Naive thymus-derived CD4-positive, alpha-beta T cell (primary cell): ENCODE measurements at places on chromosomes 4 and X. TPM values are rescaled to one million over a fixed set of nuclear protein-coding genes. Genes with fewer than 3 reads are reported as not detected.

- DNase-seq = no peak
Observed at GRCh38 chrX:16140448-16140847, 17.1 kb downstream of the GRPR start.

The BMPR1B gene
- 0.14 TPM for total RNA-seq

The SLC2A9 gene
- total RNA-seq = 9.6 TPM

DNA sequence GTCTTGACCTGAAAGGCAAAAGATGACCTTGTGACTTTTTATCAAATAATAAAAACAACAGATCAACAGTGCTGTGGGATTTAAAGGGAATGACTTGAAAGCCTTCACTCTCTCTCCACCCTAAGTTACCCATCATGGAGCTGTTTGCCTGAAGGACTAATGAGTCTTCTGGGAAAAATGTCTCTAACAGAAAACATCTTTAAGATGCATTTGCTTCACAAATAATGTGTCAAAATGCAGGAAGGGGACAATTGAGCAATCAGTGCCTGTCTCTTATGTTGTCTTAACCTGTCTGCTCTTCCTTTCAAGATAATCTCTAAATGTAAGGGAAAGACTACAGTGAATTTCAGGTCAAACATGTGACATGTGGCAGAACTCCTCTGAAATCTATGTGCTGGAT, 766.6 kb downstream of the PDHA2 start:
- no peak for DNase-seq

GRCh38 chr4:155632310-155632840, 34.3 kb upstream of the GUCY1A1 start:
- no peak for DNase-seq

The MAGED1 gene
- 37.9 and 41.9 TPM in 2 replicates for total RNA-seq

The MGARP gene
- total RNA-seq = not detected

DNA sequence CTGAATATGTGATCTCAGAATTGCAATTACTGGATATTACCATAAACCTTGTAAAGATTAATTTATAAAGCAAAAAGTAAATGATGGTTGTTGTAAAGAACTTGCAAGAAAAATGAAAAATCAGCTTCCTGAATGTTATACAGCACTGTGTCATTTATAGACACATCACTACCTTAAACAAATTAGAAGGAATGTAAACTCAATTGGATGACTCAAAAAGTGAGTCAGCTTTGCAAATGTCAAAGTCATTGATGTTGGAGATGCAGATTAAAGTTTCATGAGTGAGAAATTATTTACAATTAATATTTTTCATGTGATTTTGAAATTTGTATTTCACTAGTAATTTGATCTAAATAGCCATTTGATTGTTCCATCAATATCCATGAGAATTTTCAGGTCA, 193.2 kb downstream of the RAPGEF2 start:
- DNase-seq = no peak

GRCh38 chr4:99356992-99357391, 4.4 kb upstream of the ADH1C start:
- DNase-seq = no peak

The ZIC3 gene
- not detected for total RNA-seq

DNA sequence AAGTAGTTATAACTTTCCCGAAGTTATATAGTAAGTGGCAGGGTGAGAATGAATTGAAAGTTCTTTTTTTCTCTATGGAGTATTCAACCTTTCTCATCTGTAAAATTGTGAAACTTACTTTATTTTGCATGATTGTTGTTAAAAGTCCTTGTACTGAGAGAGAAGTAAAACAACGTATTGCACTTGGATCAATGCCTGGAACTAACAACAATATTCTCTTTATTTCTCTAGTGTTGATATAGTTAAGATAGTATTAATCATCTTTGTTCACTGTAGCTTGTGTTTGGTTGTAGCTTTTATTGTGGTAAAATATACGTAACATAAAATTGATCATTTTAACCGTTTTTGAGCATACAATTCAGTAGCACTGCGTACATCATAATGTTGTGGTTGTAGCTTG, 48.7 kb downstream of the STIM2 start:
- DNase-seq = no peak

GRCh38 chrX:113305496-113305895, 464.9 kb upstream of the AMOT start:
- DNase-seq = no peak

GRCh38 chr4:139481465-139481864, 27.5 kb downstream of the RAB33B start:
- no peak for DNase-seq

The LDB2 gene
- not detected in 2 replicates for total RNA-seq

- no peak for DNase-seq
Observed at GRCh38 chr4:176579226-176579625, 213.5 kb downstream of the VEGFC start.

The SUPT20HL1 gene
- not detected for total RNA-seq

- peak; percentile 2 for DNase-seq
Observed at GRCh38 chr4:73446336-73446938, 10.4 kb downstream of the AFP start.

The FAAH2 gene
- total RNA-seq = 12.6 TPM

The STBD1 gene
- total RNA-seq = 0.62 TPM

DNA sequence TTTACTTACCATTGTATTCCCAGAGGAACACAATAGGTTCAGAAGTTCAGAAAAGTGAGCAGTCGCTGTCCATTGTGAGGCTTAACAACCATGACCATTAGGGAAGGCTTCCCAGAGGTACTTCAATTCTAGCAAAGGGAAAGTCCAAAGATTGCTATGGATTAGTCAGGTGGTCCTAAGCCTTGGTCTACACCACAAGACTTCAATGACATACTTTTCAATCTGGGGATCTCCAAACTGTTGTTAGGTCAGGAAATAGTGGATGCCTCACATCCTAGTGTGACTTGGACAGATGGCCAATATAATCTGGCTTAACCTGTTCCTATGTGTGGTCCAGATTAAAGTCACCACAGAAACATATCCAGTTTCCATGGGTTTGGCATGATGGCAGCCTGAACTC, 118.0 kb downstream of the SPCS3 start:
- DNase-seq = no peak

The VCX3B gene
- not detected for total RNA-seq

DNA sequence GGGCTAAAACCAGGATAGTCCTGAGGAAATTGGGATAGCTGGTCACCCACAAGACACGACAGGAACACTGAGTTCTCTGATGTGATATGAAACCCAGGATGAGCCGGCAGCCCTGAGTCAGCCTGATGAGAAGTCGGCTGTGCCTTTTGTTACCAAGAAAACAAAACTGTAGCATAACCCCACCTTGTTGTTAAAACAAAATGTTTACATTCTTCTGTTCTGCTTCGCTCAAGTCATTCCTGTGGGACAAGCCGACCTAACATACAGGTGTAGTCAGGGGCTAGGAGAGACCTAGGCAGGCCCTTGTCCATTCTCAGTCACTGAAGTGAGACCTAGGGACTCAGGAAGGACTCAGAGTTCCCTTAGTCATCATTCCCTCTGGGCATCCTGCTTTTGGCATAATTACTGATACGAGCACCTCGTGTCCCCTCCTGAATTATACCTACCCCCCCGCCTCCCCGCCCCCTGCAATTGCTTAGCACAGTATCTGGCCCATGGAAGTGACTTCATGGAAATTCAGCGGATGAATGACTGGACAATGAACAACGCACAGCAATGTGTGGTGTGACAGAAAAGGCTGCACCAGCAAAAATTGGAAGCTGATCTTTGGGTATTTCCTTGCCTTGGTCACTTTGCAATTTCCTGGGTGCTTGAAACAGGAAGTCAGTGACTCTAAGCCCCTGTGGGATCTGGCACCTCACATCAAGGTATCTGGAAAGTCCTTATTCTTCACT, 31.9 kb upstream of the TLR2 start:
- DNase-seq = no peak

GRCh38 chr4:98574816-98575215, 83.6 kb downstream of the TSPAN5 start:
- no peak for DNase-seq

- no peak for DNase-seq
Observed at GRCh38 chr4:24837336-24837735, 42.0 kb downstream of the SOD3 start.

DNA sequence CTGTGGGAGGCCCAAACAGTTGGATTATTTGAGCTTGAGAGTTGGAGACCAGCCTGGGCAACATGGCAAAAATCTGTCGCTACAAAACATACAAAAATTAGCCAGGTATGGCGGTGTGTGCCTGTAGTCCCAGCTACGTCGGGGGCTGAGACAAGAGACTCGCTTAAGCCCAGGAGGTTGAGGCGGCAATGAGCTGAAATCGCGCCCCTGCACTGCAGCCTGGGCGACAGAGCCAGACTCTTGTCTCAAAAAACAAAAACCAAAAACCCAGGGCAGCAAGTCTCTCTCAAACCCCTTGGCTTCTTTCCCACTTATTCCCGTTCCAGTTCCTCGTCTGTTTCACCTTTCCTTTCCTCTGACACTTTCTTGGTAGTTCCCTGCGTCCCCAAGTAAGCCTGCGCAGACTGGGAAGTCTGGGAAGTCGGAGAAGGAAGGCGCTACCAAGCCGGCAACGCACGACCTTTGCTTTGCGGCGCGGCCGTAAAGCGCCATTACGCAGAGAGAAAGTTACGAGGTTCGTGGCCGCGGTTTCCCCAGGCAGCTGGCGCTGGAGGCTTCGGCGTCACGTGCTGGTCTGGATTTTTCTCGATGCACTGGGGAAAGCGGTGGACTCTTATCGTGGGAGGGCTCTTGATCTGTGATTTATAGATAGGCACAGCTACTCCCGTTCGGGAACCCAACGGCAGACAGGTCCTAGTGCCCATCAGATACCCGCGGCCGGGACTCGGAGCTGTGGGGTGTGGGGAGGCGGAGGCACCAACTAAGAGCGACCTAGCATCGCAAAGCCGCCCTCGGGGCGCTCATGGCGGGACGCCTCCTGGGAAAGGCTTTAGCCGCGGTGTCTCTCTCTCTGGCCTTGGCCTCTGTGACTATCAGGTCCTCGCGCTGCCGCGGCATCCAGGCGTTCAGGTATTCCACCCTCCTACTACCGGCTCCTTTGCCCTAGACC, at the start of gene NUDT9:
NUDT9 (plus strand) TSS at position 470 of the 949 bp plus-strand sequence; CDS start at position 803, 333 bp downstream.
- DNase-seq = peak; percentile 84

The NAP1L2 gene
- total RNA-seq = 2.5 TPM

- no peak for DNase-seq
Observed at GRCh38 chr4:53161787-53162433, 204.0 kb downstream of the SCFD2 start.

The NEUROG2 gene
- not detected for total RNA-seq

GRCh38 chr4:176377780-176378179, 58.0 kb downstream of the SPCS3 start:
- no peak for DNase-seq

The EPHA5 gene
- total RNA-seq = not detected

DNA sequence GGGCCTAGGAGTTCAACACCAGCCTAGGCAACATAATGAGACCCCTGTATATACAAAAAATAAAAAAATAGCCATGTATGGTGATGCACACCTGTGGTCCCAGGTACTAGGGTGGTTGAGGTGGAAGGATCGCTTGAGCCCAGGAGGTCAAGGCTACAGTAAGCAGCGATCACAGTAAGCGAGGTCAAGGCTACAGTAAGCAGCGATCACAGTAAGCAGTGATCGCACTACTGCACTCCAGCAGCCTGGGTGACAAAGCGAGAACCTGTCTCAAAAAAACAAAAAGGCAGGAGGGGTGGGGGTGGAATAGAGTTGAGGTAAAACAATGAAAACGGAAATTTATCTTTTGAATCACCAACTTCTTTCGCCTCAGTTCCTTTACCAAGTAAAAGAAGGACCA, 29.4 kb downstream of the TBCK start:
- DNase-seq = no peak

GRCh38 chr4:186497043-186497442, 58.3 kb downstream of the MTNR1A start:
- DNase-seq = no peak
